ENCODE measurements at places on chromosomes 3 and 15.

- no peaks in the 10 kb centered on the region for H3K27me3 ChIP-seq
- DNase-seq, result no peak
- no peaks in the 10 kb centered on the region for H3K36me3 ChIP-seq
- no peak overlapping the region for H3K27ac ChIP-seq
- H3K4me3 ChIP-seq, result no peak overlapping the region
Observed at GRCh38 chr3:66989241-66989640, 8.9 kb upstream of the KBTBD8 start.

DNA sequence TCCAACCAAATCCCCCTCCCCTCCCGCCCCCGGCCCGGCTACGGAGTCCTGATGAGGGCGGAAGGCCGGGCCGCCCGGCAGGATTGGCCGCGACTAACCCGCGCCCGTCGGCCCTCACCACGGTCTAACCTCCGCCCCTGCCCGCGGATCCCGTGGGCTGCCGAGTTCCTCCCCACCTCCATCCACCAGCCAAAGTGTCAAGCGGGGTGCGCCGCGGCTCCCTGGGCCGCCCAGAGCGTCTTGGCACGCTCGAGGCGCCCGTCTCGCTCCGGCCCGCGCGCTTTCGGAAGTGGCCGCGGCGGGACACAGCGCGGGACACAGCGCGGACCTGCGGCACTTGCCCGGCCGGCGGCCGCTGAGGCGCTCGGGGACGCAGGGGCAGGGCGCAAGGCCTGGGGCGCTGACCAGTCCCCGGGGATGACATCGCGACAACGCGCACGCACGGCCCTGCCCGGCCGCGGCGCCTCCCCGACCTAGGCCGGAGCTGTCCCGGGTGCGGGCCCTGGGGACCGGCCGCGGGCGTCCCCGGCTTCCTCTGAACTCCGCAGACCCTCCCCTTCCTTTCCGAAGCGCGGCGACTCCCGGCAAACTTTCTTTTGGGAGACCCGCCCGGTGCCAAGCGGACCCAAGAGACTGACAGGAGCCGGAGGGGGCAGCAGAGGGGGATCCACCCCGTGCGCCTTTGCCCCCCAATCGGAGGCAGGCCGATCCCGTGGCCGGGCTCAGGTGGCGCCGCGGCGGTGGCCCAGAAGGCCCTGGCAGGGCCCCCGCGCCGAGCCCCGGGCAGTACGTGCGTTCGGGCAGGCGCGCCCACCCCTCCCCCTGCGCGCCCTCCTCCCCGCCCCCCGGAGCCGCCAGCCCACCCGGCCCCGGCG is 112.8 kb upstream of the ICE2 start:
- peak overlapping the region; percentile 87 for H3K27ac ChIP-seq
- DNase-seq, result peak; percentile 18
- peaks cover 11% of the 10 kb centered on the region for H3K27me3 ChIP-seq
- peak overlapping the region; percentile 67 for H3K4me3 ChIP-seq
- no peaks in the 10 kb centered on the region for H3K4me1 ChIP-seq

- no peaks in the 10 kb centered on the region for H3K27me3 ChIP-seq
- no peak for DNase-seq
- H3K4me3 ChIP-seq, result no peak overlapping the region
- no peaks in the 10 kb centered on the region for H3K4me1 ChIP-seq
- no peaks in the 10 kb centered on the region for H3K36me3 ChIP-seq
Observed at GRCh38 chr3:46462111-46462510, 2.6 kb downstream of the LTF start.

DNA sequence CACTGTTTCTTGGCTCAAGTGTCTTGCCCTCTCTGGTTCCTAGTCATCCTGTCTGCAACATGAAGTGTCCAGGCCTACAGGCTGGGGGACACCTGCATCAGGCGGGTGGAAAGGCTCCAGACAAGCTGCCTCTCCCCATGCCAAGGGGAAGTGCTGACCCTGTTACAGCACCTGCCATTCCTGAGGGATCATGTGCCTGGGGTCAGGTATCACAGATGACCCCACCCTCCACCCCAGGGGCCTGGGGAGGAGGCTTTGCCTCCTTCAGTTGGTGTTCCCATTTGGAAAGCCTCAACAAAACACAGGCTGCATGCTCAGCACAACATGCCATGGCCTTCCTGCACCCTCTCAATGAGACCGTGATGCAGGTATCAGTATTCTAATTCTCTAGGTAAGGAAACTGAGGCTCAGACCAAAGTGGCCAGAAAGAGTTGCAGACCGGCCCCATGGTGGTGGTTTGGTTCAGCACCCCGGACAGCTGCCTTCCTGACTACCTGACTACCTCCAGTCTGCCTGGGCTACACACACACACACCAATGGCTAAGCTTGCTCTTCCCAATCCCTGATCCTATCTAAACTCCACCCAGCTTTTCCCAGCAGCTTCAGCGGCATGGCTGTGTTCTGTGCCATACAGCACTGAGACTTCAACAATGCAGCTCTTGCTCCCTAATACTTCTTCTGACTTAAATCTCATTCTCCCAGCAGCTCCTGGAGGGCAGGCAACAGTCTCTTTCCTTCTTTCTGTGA is 69.7 kb upstream of the LINGO1 start:
- DNase-seq, result no peak
- H3K4me3 ChIP-seq, result no peak overlapping the region
- peaks cover 17% of the 10 kb centered on the region for H3K27me3 ChIP-seq
- no peak overlapping the region for H3K27ac ChIP-seq

GRCh38 chr3:177946936-177947335 is 589.3 kb upstream of the KCNMB2 start:
- DNase-seq, result no peak
- peaks cover 10% of the 10 kb centered on the region for H3K4me1 ChIP-seq
- no peak overlapping the region for H3K27ac ChIP-seq
- no peak overlapping the region for H3K4me3 ChIP-seq
- no peaks in the 10 kb centered on the region for H3K36me3 ChIP-seq
- no peaks in the 10 kb centered on the region for H3K27me3 ChIP-seq

GRCh38 chr3:4752201-4753072 is 226.8 kb upstream of the BHLHE40 start:
- no peak for DNase-seq
- H3K4me1 ChIP-seq, result peaks cover 28% of the 10 kb centered on the region
- H3K4me3 ChIP-seq, result no peak overlapping the region
- H3K36me3 ChIP-seq, result no peaks in the 10 kb centered on the region
- no peak overlapping the region for H3K27ac ChIP-seq

DNA sequence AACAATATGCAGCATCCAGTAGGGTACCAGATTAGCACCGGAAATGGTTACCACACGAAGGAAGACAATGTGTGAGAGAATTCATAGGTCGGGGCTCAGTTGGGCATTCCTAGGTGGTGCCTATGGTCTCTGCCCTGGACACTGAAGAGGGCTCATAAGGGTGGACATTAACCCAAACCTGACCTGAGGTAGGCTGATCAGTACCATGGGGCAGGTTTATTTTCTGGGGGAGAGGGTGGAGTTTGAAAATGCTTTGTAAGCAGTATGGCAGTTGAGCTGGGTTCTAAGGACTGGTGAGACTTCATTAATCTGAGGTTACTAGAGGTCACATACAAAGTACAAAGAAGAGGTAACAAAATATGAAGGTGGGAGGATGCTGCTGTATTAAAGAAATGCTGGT is 68.4 kb downstream of the RPL22L1 start:
- H3K27me3 ChIP-seq, result no peaks in the 10 kb centered on the region
- H3K36me3 ChIP-seq, result no peaks in the 10 kb centered on the region
- no peaks in the 10 kb centered on the region for H3K4me1 ChIP-seq

DNA sequence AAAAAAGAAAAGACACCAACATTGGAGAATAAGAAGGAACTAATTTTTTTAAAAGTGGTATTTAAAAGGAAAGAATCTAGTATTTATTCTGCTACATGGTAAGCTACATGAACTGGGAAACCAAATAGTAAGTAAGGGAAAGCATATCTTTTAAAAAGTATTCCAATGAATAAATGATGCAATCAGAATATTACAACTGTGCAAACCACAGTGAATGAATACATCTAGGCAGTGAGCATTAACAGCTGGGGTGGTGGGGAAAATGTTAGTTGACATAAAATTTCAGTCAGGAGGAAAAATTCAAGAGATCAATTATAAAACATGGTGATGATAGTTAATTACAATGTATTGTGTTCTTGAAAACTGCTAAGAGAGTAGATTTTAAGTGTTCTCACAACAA is 16.9 kb downstream of the ICE2 start:
- no peaks in the 10 kb centered on the region for H3K4me1 ChIP-seq
- H3K27ac ChIP-seq, result no peak overlapping the region
- no peak for DNase-seq
- no peaks in the 10 kb centered on the region for H3K27me3 ChIP-seq
- H3K4me3 ChIP-seq, result no peak overlapping the region
